Left kidney (tissue), 8 donors: ENCODE measurements at places on chromosomes 3 and 15.

DNA sequence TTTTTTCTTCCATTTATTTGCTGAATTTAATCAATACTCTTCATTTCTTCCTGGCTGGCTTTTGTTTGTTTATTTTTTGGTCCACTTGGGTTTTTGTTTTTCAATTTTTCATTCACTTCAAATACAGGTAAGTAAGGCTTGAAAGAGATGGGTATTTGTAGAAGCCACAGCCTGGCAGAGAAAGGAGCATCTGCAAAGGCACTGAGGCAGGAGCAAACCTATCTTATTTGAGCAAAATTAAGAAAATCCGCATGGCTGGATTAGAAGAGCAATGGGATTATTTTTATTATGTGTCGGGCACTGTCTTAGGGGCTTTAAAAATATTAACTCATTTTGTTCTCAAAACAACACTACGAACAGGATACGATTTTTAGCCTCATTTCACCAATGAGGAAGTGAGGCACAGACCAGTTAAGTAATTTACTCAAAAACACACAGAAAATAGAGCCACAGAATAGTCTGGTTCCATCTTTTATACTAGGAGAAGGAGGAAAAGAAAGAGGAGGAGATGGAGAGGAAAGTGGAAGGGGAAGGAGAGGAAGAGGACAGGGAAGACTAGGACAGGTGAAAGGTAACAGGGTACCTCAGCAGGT, 35.1 kb upstream of the CCDC80 start:
- DNase-seq = no peak

- no peak for DNase-seq
Observed at GRCh38 chr3:32495609-32496008, 7.0 kb downstream of the CMTM6 start.

DNA sequence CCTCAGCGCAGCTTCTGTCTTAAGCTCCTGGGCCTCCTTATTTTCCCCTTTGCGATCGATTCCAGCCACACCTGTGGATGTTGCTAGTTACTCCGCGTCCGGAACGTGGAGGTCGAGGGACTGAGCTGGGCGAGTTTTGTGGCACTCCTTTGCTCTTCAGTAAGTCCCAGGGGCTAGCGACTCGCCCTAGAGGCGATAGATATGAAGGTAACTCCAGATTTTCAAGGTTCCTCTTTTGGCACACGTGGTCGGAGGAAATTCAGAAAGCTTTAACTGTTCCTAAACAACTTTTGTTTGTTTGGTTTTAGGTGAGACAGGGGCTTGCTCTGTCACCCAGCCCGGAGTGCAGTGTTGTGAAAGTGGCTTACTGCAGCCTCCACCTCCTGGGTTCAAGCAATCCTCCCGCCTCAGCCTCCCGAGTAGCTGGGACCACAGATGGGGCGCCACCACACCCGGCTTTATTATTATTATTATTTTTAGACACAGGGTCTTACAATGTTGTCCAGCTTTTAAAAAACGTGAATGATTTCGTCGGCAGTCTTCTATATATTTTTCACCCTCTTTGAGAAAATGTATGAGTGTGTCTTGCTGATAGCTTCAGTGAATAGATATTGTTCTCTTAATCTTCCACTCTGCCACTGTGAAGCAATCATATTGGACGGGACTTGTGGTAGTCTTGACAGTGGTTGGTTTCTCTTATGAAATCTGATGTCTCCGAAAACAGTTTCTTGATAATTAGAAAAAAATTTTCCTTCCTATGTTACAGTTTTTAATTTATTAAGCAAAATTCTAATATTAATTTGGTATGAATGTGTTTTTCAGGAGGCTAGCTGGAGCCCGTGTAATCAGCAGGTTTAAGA, 785 bp downstream of the MFSD1 start:
- DNase-seq = no peak

GRCh38 chr3:14780927-14781507, 37.7 kb upstream of the FGD5 start:
- no peak for DNase-seq

DNA sequence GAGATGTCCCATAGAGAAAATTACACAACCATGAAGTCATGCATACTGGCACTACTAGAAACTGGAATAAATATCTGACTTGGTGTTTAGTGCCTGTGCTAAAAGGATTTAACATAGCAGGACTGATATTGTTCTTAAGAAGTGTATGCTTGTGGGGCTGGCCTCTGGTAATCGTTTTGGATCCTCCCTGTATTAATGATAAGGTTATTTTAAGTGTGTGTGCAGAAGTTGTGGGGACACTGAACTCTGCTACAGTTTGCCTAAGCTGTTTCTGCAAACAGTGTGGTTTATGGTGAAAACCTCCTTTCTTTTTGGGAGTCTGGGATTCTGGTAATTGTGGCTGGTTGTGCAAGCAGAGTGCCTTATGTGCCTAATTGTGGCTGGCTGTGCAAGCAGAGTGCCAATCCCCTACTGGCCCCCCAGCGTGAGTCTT, 120.8 kb downstream of the CLASP2 start:
- DNase-seq = no peak

- DNase-seq = no peak
Observed at GRCh38 chr15:45291822-45292582, 40.0 kb downstream of the SLC28A2 start.

DNA sequence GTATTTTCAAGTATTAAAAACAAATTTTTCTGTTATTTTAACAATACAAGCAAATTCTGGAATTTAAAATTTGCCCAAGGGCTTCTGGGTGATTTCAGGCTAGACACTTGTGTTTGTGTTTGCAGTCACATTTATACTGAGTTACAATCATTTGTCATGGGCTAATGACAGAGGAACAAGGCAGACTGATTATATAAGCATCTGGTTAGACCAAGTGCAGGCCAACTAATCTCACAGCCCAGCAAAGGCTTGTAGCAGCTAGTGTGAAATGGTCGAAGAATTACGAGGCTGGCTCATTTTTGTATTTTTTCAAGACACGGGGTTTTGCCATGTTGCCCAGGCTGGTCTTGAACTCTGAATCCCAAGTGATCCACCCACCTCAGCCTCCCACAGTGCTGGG, 52.1 kb downstream of the CMTM8 start:
- DNase-seq = no peak

- no peak for DNase-seq
Observed at GRCh38 chr3:186825872-186826409, 16.6 kb upstream of the ADIPOQ start.

DNA sequence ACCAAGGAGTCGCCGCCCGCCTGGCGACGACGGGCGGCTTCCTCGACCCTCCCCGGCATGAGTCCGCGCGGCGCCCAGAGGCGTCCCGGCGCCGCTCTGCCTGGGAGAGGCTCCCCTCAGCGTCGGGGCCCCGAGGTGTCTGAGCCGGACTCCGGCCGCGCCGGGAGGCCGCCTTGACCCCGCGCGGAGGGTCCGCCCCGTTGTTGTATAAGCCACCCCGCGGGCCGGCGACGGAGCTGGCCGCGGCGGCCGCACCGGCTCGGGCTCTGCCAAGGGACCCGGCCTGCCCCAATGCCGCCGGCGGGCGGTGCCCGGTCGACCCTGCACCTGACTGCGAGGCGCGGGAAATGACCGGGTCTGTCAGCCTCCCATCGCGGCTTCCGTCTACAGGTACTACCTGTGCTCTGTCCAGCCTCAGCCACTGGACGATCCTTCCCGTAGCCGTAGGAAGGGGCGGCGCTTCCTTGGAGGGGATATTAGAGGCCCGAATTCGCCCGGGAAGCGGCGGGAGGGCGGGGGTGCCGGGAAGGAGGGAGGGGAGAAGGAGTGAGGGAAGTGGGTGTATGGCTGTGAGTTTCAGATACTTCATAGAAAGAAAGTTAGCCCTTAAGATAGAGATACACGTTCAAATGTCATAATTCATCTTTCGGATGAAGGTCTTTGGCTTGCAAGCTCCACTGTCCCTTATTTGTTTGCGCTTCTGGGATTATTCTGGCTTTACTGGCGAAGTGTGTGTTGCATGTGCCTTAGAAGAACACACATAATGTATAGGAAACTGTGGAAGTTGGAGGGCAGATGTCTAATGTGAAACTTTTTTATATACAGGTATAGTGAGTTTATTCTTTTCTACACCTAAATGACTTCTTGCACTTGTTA, 620 bp downstream of the ABHD5 start:
- DNase-seq = peak; percentile 63

DNA sequence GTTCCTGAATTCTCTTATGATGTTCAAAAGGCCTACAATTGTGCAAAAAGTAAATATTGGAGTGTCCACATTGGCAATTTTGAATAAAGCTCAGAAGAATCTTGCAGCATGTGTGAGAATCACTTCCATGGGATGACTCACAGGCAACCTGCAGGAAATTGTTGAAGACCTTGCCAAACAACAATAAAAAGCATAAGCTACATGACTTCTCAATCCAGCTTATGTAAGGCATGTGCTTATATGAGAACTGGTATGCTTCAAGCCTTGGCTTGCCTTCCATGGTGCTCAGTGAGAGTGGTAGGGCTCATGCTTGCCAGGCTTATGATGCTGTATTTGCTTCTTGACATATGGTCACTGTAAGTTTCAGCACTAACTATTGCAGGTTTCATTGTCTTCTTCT, 18.4 kb upstream of the BCHE start:
- DNase-seq = no peak

GRCh38 chr3:132399054-132399929, 18.0 kb upstream of the DNAJC13 start:
- DNase-seq = peak; percentile 50

GRCh38 chr3:2001306-2002108, 97.2 kb upstream of the CNTN4 start:
- no peak for DNase-seq

GRCh38 chr3:50268276-50268675, 671 bp upstream of the SEMA3B start:
- no peak for DNase-seq

DNA sequence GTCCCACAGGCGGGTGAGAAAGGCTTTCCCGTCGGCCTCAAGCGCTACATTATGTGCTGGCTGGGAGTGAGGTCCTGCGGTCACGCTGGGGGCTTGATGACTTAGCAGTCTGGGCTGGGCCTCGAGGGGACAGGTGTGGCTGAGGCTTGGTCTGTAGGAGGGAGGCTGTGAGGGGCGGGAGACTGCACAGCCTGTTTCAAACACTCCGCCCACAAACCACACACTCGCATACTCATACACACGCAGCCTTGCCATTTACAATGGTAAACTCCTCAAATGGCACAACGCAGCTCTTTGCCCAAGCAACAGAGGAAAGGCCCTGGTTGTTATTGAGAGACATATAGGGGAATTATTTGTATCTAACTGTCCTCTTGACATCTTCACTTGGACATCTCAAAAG, 32.4 kb upstream of the RASGRF1 start:
- DNase-seq = no peak

GRCh38 chr3:23552506-23552905, 253.2 kb upstream of the UBE2E1 start:
- DNase-seq = no peak

GRCh38 chr3:61687663-61688306, 126.4 kb downstream of the PTPRG start:
- no peak for DNase-seq

DNA sequence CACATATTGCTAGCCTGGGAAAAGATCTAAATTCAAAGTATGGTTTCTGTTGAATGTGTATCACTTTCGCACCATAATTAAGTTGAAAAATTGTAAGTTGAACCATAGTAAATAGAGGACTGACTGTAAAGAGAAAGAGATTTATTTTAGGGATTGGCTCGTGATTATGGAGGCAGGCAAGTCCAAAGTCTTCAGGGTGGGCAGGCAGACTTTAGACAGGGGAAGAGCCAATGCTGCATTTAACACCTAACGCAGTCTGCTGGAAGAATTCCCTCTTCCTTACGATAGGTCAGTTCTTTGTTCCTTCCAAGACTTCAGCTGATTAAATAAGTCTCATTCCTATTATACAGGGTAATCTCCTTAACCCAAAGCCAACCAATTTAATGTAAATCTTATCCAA, 15.8 kb downstream of the C3orf85 start:
- no peak for DNase-seq

- DNase-seq = no peak
Observed at GRCh38 chr3:99651531-99651930, 13.1 kb downstream of the COL8A1 start.
